ENCODE measurements at places on chromosomes 7 and 10. TPM values are rescaled to one million over a fixed set of nuclear protein-coding genes. Genes with fewer than 3 reads are reported as not detected.
A peak's percentile ranks its signal among the peaks of the same experiment; 100 is the strongest.

DNA sequence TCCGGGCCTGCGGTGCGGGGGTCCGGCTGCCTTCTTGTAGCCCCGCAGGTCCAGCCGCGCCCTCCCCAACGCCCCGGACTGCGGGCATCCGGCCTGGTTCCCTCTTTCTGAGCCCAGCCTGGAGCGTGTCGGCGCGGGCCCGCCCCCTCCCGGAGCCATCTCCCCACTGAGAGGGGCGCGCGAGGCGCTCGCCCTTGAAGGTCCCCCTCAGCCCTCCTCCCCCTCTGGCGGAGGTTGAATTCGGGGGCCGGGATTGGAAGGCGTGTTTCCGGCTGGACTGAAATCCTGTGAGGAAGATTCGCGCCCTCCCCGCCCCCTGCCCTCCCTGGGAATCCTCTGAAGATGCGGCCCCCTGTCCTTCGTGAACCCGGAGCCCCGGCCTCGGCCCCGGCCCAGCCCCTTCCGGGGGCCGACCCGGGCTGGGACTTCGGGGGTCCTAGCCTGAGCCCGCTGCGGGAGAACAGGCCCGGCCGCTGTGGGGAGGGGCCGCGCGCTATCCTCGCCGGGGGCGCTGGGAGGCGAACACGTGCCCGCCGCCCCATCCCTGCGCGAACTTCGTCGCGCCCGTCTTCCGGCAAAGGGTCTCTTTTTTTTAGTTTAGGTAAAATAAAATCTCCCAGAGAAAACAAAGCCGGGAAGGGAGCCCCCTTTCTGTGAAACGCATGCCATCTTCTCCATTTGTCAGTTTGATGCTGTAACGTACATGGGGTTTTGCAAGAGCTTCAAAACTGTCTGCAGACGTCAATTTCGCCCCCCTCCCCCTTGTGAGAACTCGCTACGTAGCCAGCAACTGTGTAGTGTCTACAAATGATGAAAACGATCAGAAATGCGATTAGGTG lies 636 bp downstream of the PDCD4 start:
- H3K27me3 ChIP-seq, result no peaks in the 10 kb centered on the region
- peaks cover 4% of the 10 kb centered on the region for H3K4me1 ChIP-seq
- H3K27ac ChIP-seq, result peak overlapping the region; percentile 55
- H3K4me3 ChIP-seq, result peak overlapping the region; percentile 54
- peaks cover 2% of the 10 kb centered on the region for H3K36me3 ChIP-seq

GRCh38 chr7:1447551-1448244 lies 11.6 kb downstream of the MICALL2 start:
- H3K4me1 ChIP-seq, result peaks cover 17% of the 10 kb centered on the region
- H3K4me3 ChIP-seq, result no peak overlapping the region
- peaks cover 13% of the 10 kb centered on the region for H3K36me3 ChIP-seq
- no peaks in the 10 kb centered on the region for H3K27me3 ChIP-seq

OR2A12 gene
- not detected for polyA plus RNA-seq

DNA sequence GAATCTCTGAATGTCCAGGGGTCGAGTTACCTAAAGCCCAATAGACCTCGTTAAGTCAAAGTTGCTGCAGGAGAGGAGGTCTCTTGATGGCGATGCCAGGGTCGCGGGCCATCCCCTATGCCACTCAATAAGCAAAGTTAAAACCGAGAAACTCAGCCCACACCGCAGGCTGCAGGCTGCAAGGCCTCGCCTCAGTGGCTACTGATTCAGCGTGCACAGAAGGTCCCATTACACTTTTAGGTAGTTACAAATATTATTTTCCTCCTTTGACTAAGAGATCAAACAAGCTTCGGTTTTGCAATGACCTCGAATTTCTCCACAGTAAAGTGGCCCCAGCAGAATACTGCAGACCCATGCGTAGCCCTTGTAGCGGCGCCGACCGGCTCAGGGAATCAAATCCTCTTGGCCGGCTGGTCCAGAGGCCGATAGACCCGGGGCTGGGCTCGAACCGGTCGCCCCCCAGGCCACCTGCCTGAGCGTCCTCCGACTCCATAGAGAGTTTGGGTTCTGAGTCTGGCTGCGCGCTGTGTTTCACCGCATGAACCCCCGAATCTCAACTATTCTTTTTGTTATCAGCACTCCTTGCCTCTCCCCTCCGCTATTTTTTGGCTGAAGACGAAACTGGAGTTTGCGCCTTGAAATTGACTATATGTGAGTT lies 2.3 kb downstream of the C1QL3 start:
- H3K36me3 ChIP-seq, result no peaks in the 10 kb centered on the region
- DNase-seq, result no peak
- no peak overlapping the region for H3K4me3 ChIP-seq

DNA sequence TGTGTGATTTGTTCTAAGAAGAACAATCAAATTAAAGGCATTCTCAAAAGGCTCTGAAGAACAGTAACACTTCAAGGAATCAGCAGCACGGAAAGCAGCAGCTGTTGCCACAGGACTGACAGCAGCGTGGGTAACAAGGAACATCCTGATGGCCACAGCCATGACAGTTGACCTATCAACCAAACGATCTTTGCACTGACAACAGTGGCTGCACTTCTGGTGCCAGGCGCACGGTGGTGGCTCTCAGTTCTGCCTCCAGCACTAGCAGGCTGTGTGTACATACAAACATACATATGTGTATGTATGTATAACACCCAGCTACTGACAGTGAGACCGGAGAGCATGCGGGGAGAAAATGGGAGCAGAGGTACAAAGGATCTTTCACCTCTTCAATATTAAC lies 114.1 kb downstream of the ZFAND4 start:
- H3K27me3 ChIP-seq, result no peaks in the 10 kb centered on the region
- H3K4me3 ChIP-seq, result no peak overlapping the region
- 0 out of 2 replicates have a peak, but pooled peaks cover 1% of the 10 kb centered on the region for H3K36me3 ChIP-seq
- H3K4me1 ChIP-seq, result peaks cover 3% of the 10 kb centered on the region
- H3K27ac ChIP-seq, result no peak overlapping the region

- peaks cover 12% of the 10 kb centered on the region for H3K36me3 ChIP-seq
- no peaks in the 10 kb centered on the region for H3K4me1 ChIP-seq
- no peak overlapping the region for H3K27ac ChIP-seq
Measured at GRCh38 chr10:119824299-119824698, 48.3 kb downstream of the MCMBP start.

GRCh38 chr10:18214691-18215563 lies 74.7 kb downstream of the CACNB2 start:
- H3K27ac ChIP-seq, result no peak overlapping the region
- H3K4me3 ChIP-seq, result no peak overlapping the region
- H3K36me3 ChIP-seq, result no peaks in the 10 kb centered on the region
- no peaks in the 10 kb centered on the region for H3K27me3 ChIP-seq
- peaks cover 3% of the 10 kb centered on the region for H3K4me1 ChIP-seq

DNA sequence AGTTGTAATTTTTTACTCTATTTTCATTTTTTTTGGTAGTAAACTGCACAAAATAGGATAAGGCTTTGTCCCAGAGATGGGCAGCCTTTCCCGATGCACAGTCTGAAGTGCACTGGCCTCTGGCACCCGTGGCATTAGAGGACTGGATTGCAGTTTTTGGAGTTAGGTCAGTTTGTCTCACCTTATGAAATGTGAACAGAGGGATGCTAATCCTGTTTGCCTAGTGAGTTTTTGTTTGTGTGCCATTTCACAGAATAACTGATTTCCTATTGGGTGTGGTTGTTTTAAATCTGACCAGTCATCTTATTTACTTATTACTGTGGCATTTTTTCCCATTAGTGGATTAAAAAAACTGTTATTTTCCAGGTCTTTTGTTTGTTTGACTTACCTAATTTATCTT lies 109.5 kb upstream of the GATA3 start:
- DNase-seq, result no peak
- H3K4me1 ChIP-seq, result peaks cover 23% of the 10 kb centered on the region
- no peaks in the 10 kb centered on the region for H3K36me3 ChIP-seq
- H3K4me3 ChIP-seq, result no peak overlapping the region

ASIC3 gene
- 0.70 TPM for polyA plus RNA-seq

GRCh38 chr7:44505595-44505994 lies 15.1 kb upstream of the NUDCD3 start:
- no peak overlapping the region for H3K4me3 ChIP-seq
- H3K27me3 ChIP-seq, result peaks cover 16% of the 10 kb centered on the region
- no peaks in the 10 kb centered on the region for H3K36me3 ChIP-seq
- H3K4me1 ChIP-seq, result no peaks in the 10 kb centered on the region
- DNase-seq, result no peak

GRCh38 chr10:94983555-94983954 lies 45.1 kb downstream of the CYP2C9 start:
- no peak overlapping the region for H3K4me3 ChIP-seq
- H3K27me3 ChIP-seq, result no peaks in the 10 kb centered on the region
- DNase-seq, result no peak
- H3K27ac ChIP-seq, result no peak overlapping the region
- no peaks in the 10 kb centered on the region for H3K36me3 ChIP-seq
- H3K4me1 ChIP-seq, result no peaks in the 10 kb centered on the region

IFIT1 gene
- polyA plus RNA-seq, result 4.5 TPM

- DNase-seq, result no peak
- no peaks in the 10 kb centered on the region for H3K27me3 ChIP-seq
- H3K27ac ChIP-seq, result no peak overlapping the region
- H3K4me1 ChIP-seq, result no peaks in the 10 kb centered on the region
- no peak overlapping the region for H3K4me3 ChIP-seq
- no peaks in the 10 kb centered on the region for H3K36me3 ChIP-seq
Measured at GRCh38 chr10:131789516-131789915, 111.3 kb upstream of the PPP2R2D start.

DNA sequence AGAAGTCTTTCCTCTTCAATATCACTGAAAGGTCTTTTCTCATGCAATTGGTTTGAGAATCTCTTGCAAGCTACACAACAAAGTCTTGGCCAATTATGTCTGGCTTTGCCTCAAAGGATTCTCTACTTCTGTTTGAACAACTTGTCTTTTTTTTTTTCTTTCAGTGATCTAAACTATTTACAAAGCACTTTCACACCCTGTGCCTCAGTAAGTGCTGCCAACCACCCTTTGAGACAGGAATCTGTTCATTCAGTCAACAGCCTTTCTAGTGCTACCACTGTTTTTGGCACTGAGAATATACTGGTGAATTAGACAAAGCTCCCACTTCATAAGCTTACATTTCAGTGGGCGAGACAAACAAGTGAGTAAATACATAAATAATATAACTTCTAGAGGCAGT lies 26.9 kb upstream of the SDK1 start:
- H3K27me3 ChIP-seq, result no peaks in the 10 kb centered on the region
- H3K36me3 ChIP-seq, result no peaks in the 10 kb centered on the region
- no peak overlapping the region for H3K27ac ChIP-seq
- DNase-seq, result no peak

DNA sequence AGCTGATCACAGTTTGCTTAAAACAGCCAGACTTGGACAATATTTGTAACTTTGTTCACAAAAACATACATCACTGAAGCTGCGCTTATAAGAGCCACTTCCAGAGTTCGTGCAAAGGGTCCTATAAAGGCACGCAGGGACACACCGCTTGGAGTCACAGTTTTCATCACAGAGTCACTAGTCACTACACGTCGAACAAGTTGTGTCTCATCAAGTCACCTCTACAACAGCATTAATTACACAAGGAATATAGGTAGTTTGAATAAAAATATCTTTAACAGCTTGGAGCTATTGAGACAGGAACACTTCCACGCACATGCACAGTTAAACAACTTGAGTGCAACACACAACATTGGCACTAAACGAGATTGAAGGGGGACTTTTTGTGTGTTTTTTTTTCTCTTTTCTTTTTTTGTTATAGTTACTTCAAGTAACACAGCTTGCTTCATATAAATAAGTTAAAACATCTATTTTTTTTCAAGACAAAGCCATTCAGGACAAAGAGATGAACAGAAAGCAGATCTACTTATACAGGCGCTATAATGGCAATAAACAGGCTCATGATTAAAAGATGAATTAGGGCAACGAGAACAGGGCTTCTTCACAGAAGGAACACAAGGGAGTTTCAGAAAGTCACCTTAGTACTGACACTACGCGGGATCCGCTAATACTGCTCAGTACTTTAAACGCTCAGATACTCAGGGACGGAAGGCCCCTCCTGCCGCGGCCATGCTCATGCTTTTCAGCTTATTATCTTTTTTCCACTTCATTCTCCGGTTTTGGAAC lies 2.2 kb downstream of the HOXA5 start:
- H3K36me3 ChIP-seq, result peaks cover 9% of the 10 kb centered on the region
- H3K27ac ChIP-seq, result peak overlapping the region; percentile 93
- peak overlapping the region; percentile 93 for H3K4me3 ChIP-seq
- no peak for DNase-seq
- H3K27me3 ChIP-seq, result no peaks in the 10 kb centered on the region
- H3K4me1 ChIP-seq, result peaks cover 13% of the 10 kb centered on the region

- H3K36me3 ChIP-seq, result no peaks in the 10 kb centered on the region
- no peak overlapping the region for H3K4me3 ChIP-seq
- H3K4me1 ChIP-seq, result peaks cover 2% of the 10 kb centered on the region
- H3K27me3 ChIP-seq, result no peaks in the 10 kb centered on the region
- no peak overlapping the region for H3K27ac ChIP-seq
- no peak for DNase-seq
Measured at GRCh38 chr10:128040096-128040495, 86.1 kb downstream of the MKI67 start.

DNA sequence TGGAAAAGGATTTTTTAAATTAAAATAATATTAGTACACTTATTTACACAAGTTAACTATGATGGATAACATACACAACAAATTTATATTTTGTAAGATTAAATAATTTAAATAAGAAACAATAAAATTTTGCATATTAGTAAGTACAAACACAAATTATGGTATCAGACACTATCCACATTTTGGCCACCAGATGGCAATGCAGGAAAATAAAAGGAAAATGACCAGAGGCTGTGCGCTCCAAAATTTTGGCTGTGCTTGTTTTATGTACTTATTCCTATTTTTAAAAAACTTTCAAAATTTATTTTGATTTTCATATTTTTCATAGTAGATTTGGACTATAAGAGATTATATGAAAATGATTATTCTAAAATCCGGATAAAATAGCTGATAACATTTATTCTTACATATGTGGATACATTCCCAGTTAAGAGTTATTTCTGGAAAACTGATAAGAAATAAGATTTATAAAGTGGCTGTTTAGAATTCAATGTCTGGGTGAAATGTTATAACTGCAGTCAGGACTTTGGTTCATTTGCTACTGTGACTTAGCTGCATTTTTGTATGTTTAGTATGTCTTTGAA lies 274.7 kb upstream of the HGF start:
- no peak overlapping the region for H3K4me3 ChIP-seq
- no peaks in the 10 kb centered on the region for H3K36me3 ChIP-seq
- peaks cover 3% of the 10 kb centered on the region for H3K4me1 ChIP-seq

DNA sequence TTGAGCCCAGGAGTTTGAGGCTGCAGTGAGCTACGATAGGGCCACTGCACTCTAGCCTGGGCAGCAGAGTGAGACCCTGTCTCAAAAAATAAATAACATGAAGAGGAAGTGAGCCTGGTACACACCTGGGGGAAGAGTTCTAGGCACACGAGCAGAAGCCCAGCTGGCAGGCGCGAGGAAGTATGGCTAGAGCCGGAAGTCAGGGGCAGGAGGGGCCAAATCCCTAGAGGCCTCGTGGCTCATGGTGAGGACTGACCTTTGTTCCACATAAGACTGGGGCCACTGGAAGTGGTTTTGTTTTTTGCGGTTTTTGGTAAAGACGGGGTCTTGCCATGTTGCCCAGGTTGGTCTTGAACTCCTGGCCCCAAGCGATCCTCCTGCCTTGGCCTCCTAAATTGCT lies 117.6 kb downstream of the HIP1 start:
- peaks cover 5% of the 10 kb centered on the region for H3K4me1 ChIP-seq
- no peak overlapping the region for H3K4me3 ChIP-seq
- H3K27me3 ChIP-seq, result no peaks in the 10 kb centered on the region

GRCh38 chr7:121402701-121403100 lies 6.6 kb upstream of the FAM3C start:
- H3K4me1 ChIP-seq, result no peaks in the 10 kb centered on the region
- no peaks in the 10 kb centered on the region for H3K36me3 ChIP-seq
- H3K4me3 ChIP-seq, result no peak overlapping the region
- peaks cover 3% of the 10 kb centered on the region for H3K27me3 ChIP-seq

OGDHL gene
- 0.27 TPM for polyA plus RNA-seq

- no peaks in the 10 kb centered on the region for H3K4me1 ChIP-seq
- no peak overlapping the region for H3K27ac ChIP-seq
- no peaks in the 10 kb centered on the region for H3K36me3 ChIP-seq
- no peak for DNase-seq
- no peaks in the 10 kb centered on the region for H3K27me3 ChIP-seq
Measured at GRCh38 chr7:111103678-111104274, 12.8 kb downstream of the LRRN3 start.

All from IMR-90 (cell line).